ENCODE measurements at places on chromosomes 5 and 9.
A peak's percentile ranks its signal among the peaks of the same experiment; 100 is the strongest.

DNA sequence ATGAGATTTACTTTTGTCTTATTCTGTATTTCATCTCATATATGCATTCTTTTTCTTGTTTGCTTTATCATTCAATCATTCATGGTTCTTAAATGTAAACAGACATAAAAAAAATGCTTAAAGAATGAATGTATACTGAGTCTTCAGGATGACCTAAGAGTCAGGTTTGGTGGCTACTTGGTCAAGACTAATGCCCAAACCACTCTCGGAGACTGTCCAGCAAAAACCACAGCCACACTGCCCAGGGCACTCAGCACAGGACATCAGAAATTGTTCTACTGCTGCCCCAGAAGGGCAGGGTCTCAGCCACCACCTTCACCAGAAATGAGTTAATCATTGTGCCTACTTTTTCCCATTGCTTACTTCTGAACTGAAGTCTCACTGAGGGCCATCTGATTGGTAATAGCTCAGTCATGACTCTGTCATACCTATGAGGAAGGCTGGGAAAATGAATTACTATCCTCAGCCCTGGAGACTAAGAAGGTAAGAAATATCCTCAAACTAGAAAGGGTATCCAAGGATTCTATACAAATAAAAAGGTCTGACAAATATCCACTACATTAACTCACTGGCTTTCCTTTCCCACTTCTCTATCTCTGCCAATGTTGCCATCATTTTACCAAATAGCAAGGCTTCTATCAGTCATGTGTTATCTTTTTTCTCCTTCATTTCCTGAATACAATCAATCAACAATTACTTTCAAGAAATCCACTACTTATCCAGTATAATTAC is 236.1 kb downstream of the CETN3 start:
- no peak for DNase-seq

DNA sequence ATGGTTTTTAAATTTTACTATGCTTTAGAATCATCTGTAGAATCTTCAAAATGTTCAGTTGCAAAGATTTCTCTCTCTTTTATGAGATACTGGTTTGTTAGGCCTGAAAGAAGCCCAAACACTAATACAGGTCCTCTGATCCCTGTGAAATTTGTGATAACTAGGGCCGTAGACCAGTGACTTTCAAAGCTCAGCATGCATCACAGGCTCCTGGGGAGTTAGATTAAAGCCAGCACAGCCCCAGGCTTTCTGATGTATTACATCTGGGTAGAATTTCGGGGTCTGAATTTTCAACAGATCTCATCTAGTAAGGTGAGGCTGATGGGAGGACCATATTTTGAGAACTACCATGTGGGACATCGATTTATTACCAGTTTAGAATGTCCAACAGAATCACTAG is 194.1 kb upstream of the PTPRD start:
- DNase-seq, result no peak

DNA sequence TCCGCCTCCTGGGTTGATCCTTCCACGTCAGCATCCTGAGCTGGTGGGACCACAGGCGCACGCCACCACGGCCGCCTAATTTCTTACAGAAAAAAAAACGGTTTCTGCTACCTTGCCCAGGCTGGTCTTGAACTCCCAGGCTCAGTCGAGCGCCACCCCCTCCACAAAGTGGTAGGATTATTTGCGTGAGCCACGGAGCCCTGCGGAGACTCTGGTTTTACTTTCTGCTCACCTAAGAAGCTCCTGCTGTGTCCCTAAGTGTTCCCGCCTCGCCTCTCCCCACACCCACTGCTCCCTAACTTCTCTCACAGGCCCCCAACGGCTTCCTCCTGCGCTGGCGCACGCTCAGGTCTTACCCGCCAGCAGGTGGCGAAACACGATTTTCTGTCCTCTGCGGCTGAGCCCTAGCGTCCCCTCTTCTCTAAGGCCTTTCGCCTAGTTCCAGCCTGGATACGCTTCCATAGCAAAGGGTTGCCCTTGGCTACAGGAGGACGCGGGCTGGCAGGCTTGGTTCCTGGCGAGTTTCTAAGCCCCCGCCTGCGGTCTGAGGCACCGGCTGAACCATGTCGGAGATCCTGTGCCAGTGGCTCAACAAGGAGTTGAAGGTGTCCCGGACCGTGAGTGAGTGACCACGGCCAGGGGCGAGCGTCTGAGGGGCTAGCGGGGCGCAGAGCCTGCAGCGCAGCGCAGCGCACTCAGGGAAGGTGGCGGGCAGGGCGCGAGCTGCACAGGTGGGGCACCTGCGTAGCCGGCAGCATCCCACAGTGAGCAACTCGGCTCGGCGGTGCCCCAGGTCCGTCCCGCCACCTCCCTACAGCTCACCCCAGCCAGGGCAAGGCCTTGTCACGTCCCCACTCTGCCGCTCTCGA is at the start of gene SPEF2:
Gene SPEF2, plus strand, starts transcription at position 429 of the 869 bp plus-strand sequence. Its CDS starts 135 bp downstream, at position 564.
- DNase-seq, result peak; percentile 93

DNA sequence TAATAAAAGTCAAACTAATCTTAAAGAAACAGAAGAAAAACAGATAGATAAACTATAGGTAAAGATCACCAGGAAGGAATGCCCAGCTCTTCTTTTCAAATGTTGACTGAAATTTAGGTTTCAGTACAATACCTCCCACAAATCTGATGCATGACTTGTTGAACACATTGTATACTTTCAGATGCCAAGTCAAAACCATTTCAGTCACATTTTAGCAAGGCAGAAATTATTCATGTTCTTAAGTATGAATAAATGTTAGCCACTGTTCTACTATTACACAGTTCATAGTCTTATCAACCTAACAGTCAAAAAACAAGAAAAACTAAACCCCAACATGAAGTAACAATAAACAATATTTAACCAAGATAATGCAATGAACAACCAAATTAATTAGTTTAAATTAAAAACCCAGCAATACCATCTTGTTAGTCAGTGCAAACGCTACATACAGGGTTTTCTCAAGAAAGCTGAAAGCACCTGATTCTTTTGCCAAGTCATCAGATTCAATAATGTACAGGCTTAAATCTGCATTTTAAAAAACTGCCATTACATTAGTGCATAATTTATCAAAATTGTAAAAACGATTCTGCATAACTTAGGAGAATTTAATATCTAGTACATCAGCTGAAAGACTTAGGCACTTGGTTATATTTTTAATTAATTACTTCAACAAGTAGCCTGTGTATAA is 20.0 kb upstream of the PDCL start:
- no peak for DNase-seq

GRCh38 chr5:143356855-143357583 is 46.5 kb downstream of the NR3C1 start:
- DNase-seq, result no peak

DNA sequence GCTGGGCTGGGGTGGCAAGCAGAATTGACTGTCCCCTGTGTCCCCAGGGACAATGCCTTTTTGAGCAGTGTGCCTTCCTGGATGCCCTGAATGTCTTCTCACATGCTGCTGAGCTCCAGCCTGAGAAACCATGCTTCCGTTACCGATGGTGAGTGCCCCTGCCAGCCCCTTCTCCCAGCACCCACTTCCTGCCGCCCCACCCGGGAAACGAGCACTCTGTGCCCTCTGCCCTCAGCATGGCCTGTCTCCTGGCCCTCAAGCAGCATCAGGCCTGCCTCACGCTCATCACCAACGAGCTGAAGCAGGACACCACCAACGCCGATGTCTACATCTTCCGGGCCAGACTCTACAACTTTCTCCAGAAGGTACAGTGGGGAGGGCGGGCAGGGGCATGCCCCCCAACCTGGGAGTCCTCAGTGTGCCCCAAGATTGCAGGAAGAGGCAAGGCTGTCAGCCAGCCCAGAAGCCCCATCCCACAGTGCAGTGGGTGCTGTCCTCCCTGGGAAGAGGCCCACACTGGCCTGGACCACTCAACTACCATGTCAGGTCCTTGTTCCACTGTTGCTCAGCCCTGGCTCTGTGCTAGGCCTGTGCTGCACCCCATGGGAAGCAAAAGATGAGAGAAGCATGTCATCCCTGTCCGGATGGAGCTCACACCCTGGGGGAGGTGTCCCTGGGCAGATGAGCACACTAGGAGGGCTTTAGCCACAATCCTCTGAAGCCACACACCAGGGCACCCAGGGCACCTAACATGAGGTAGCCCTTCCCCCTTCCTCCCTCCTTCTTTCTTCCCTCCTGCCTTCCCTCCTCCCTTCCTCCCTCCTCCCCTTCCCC is 4.4 kb downstream of the TTC16 start:
- no peak for DNase-seq

DNA sequence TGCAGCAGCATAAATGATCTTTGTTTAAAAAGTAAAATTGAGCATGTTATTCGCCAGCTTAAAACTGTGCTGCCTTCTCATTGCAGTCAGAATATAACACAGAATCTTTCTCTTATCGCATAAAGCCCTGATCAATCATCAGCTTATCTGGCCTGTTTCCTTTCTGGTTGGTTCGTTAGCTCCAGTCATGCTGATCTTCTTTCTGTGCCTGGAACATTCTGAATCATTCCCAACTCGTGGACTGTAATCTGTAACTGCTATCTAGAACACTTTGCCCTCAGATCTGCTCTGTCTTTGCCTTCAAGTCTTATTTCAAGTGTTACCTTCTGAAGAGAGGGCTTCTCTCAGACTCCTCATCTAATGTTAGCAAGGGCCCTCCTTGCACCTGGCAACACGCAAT is 11.9 kb upstream of the FER start:
- no peak for DNase-seq

- no peak for DNase-seq
Observed at GRCh38 chr9:81468084-81468595, 221.2 kb downstream of the TLE1 start.

All from NCI-H524 (cell line).